ENCODE measurements at places on chromosomes 16 and 17. TPM values are rescaled to one million over a fixed set of nuclear protein-coding genes. Genes with fewer than 3 reads are reported as not detected.

The PLCG2 gene
- total RNA-seq: 17.3 TPM

The KRTAP4-9 gene
- not detected for total RNA-seq

The NQO1 gene
- total RNA-seq: 72.7 TPM

- DNase-seq: no peak
These were observed at the start of gene CETP for GRCh38 chr16:56961851-56962281. Gene CETP, plus strand, starts transcription at chr16:56961950. Its CDS starts 30 bp downstream, at chr16:56961980.

- no peak for DNase-seq
These were observed 6.5 kb downstream of the DLX4 start for GRCh38 chr17:49975531-49975930.

DNA sequence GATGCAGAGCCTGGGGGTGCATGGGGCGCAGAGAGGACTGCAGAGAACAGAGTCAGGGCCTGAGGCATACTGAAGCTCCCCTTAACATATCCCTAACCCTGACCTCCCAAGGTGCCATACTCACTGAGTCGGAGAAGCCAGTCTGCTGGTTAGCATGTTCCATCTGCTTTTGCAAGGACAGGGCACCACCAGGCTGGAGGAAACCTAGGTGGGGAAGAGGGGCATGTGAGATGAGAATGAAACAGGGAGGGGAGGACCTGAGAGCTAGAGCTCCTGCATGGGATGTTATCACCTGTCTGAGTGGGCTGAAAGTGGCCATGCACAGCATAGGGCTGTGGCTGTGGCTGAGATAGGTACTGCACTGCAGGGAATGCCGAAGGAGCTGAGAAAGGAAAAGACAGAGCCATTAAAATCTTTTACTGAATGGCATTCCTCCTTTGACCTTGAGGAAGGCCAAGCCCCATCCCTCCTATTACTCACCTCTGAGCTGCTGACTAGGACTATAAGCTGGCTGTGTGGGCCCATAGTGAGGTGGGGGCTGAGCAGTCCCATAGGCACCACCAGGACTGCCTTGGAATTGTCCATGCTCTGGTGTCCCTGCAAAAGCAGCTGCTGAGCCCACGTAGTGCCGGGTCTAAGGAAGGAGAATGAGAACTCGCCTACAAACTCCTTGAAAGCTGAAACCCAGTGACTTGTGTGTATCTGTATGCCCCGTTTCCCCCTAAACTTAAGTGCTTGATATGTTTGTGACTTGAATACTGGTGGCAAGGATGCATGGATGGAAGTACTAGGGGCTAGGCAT lies 1.9 kb downstream of the GPS2 start:
- DNase-seq: no peak
